ENCODE measurements at places on chromosomes 3 and 15.

DNA sequence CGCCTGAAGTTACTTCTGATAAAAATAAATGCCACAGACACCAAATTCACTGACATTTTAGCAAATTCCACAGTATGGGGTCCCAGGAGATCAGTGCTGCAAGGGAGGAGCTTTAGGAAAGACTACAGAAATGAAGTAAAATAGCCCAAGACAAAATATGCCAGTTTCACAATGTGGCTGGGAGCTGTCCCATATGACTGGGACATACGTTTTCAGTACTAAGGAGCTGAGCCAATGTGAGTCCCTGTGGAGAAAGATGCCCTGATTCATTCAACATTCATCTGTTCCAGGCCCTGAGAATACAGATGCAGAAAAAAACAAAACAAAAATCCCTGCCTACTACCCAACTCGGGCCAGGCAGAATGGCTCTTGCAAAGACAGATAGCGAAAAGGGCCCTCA, 63.4 kb upstream of the FAM174B start:
- DNase-seq: no peak

GRCh38 chr15:47843124-47843663, 125.9 kb downstream of the SEMA6D start:
- no peak for DNase-seq

GRCh38 chr15:26807517-26808427, 34.9 kb upstream of the GABRB3 start:
- DNase-seq: no peak

- peak; percentile 22 for DNase-seq
Observed at GRCh38 chr3:111882194-111882593, 23.1 kb downstream of the PHLDB2 start.

DNA sequence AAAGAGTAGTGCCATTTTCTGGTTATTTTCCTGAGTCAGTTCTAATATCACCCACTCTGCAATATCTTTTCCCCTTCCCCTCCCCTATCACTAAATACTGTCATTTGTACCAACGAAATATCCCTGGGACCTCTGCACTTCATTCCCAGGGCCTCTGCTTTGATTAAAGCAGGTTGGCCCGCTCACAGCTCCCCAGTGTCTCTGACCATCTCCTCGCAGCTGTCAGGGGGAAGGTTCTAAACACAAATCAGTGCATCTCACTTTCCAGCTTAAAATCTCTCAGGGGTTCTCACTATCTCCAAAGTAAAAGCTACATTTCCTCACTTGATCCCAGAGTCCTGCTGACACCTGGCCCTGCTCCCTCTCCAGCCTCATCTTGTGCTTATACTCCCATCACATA, 28.1 kb upstream of the SLC35G2 start:
- DNase-seq: no peak

GRCh38 chr15:79290642-79291275, 8.2 kb downstream of the ANKRD34C start:
- DNase-seq: no peak

- peak; percentile 63 for DNase-seq
Observed at GRCh38 chr15:44738340-44738984, 2.1 kb downstream of the TRIM69 start.

GRCh38 chr3:194572944-194573491, 60.2 kb downstream of the TMEM44 start:
- peak; percentile 47 for DNase-seq

- no peak for DNase-seq
Observed at GRCh38 chr3:70840106-70840870, 527.9 kb upstream of the MDFIC2 start.

GRCh38 chr3:152713989-152714388, 120.9 kb upstream of the P2RY1 start:
- no peak for DNase-seq

- DNase-seq: peak; percentile 89
Observed at GRCh38 chr3:44648564-44649229, at the start of gene ZNF35. TSS of gene ZNF35 (plus strand) at chr3:44648732. CDS start at chr3:44651068, 2,336 bp downstream.

GRCh38 chr3:68274286-68274685, 619.9 kb upstream of the SUCLG2 start:
- no peak for DNase-seq

DNA sequence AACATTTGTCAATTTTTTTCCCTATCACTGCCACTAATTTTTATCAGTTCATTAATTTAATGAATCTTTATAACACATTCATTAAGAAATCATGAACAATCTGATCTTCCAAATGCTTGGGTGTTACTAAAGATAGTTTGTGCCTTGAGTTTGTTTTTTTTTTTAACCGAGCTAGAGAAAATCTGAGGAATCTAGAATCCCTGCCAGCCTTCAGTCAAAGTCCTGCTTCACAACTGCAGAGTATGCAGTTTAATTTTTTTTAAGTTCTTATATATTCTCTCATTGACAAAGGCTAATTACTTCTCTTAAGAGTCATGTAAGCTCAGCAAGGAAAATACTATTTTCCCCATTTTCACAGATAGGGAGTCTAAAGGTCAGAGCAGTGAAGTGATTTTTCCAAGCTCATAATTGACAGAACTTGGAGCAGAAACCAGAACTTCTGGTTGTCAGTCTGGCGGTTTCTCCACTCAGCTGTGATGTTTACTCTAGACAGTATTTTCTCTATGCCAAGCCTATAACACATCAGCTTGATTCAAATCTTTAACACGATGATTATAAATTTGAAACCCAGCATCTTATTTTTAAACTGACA, 55.7 kb downstream of the TNIK start:
- DNase-seq: no peak

DNA sequence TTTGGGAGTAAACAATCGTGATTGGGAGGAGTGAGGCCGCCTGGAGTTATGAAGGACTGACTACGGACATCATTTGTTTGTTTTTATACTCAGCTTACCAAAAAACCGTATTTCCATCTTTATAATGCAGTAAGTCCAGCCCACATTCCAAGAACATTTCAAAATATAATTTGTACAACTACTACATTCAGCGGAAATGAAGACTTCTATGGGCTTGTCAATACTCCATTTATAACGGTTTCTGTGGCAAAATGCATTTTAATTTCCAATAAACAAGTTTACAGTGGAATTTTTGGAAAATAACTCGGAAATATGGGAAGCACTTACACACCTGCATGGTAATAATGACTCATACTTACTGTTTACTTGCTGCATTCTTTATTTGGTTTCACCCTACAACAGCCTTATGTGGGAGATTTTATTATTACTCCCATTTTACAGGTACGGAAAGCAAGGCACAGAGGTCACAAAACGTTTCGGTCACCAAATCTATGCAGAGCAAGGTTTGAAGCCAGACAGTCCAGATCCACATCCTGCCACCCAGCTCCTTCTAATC, 62.3 kb downstream of the LDHAL6B start:
- no peak for DNase-seq

DNA sequence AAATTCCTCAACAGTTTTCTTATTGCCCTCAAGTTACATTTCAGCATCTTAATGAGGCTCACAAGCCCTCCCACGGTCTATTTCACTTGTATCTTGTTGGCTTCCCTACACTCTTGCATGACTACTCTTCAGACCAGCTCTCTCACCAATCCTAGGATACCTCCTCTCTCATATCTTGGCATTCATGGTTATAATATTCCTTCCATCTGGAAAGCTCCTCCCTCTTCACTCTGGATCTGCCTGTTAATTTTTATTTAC, 8.5 kb upstream of the CCDC80 start:
- DNase-seq: peak; percentile 85

DNA sequence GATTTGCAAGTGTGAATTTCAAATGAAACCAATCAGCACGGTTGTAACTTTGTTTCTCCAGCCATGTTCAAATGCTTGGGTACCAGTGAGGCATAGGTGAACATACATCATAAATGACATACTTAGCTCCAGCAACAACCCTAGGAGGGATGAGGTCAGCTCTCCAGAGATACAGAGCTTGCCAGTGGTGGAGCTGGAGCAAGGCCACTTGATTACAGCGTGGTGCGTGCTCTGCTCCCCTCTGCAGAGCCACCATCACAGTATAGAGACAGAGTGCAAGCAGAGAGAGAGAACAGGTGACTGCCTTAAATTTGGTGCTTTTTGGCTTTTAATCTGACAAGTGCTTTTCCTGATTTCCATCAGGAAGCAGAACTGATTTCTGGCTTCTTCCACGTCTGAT, 275.1 kb downstream of the PDZRN3 start:
- no peak for DNase-seq

DNA sequence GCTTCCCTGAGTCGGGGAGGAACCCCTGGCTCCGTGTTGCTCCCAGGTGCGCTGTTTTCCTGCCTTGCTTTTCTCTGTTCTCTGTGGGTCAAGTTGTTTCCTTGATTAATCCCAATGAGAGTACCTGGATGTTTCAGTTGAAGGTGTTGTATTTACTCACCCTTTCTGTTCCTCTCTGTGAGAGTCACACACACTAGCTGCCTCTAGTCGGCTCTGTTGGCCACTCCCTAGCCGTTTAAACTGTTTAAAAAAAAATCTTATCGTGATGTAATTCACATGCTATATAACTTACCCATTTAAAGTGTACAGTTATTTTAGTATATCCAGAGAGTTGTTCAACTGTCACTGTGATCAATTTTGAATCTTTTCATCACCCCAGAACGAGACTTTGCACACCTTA, 74.0 kb downstream of the AKAP13 start:
- no peak for DNase-seq

GRCh38 chr3:179955809-179956208, 80.9 kb downstream of the PEX5L start:
- DNase-seq: no peak

GRCh38 chr15:28456476-28457395, 76.0 kb downstream of the GOLGA8G start:
- no peak for DNase-seq

GRCh38 chr3:158718490-158719170, 13.6 kb downstream of the RARRES1 start:
- peak; percentile 99 for DNase-seq

GRCh38 chr15:74795966-74796625, 14.2 kb downstream of the CSK start:
- no peak for DNase-seq

DNA sequence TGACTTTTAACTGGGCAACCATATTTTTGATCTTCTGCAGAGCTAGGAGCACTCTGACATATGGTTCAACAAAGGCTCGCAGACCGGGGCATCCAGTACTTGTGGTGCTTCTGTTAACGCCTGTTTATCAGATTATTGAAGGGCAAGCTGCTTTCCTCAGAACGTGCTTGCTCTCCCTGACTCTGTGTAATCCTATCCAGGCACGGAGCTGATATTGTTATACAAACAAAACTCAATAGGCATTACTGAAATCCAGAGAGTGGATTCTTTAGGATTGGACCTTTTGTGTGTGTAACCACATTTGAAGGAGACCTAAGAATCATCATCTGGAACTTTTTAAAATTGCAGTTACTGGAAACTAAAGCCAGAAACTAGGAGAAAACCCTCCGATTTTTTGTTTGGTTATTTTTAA, 246.5 kb downstream of the PTPRG start:
- peak; percentile 10 for DNase-seq

DNA sequence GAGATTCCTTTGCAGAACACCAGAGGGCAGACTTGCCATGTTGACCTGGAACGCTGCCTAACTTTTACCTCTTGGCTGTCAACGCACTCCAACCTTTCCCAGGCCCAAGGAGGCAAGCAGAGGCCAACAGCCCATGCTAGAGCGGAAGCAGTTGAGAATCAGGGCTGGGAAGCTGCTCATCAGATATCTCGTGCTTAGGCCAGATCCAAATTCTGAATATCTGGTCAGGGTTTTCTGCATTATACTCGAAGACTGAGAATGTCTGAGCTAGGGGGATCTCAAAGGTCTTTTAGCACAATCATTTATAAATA, 2.5 kb downstream of the XIRP1 start:
- DNase-seq: peak; percentile 74

GRCh38 chr15:74758736-74759135, 10.1 kb downstream of the CYP1A2 start:
- DNase-seq: no peak

DNA sequence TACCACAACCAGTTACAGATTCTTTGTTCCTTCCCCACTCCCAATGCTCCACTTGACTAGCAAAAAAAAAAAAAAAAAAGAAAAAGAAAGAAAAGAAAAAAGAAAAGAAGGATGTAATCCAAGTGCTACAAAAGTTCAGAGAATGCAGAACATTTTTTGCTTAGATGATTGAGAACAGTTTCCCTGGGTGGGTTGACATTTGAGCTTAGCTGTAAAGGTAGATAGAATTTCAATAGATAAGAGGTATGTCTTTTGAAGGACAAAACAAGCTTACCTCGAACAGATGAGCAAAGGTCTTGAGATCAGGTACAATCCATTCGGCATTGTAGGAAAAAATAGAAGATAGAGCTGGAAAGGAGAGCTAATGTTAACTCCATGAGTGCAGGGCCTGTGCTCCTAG, 344.6 kb upstream of the NECTIN3 start:
- no peak for DNase-seq

Measured in amniotic epithelial cell (primary cell).